Inflammatory macrophage (primary cell): ENCODE measurements at places on chromosomes 5 and 9.

GRCh38 chr5:501831-502184 is 22.4 kb downstream of the SLC9A3 start:
- DNase-seq, result no peak

DNA sequence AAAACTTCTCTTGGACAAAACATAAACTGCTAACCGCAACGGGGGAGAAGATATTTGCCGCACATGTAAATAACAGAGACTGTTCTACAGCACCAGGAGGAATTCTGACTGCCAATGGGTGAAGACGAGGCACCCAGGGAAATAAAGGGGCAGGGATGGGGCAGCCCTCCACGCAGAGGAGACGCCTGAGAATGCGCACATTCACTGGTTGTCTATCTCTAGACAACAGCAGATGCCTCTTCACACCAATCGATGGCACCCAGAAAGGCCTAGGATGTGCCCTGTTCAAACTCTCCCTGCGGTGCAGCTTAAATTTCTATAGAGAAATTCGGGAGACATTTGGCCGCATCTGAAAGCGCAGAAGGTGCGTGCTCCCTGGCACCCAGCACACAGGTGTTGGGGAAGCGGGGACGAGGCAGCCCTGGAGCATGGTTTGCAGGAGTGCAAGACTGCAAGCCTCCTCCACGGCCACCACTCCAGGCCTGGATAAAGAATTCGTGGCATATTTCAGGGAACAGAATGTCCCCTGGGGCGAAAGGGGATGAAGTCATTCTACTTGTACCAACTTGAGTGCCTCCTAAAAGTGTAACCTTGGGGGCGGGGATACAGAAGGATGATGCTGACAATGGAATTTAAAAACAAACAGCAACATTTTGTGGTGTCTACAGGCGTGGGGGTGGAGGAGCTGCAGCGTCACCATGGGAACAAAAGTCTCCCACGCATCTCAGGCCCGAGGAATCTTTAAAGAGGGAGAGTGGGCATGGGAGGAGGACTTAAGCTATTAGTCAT is 6.3 kb upstream of the IRX2 start:
- DNase-seq, result peak; percentile 17

DNA sequence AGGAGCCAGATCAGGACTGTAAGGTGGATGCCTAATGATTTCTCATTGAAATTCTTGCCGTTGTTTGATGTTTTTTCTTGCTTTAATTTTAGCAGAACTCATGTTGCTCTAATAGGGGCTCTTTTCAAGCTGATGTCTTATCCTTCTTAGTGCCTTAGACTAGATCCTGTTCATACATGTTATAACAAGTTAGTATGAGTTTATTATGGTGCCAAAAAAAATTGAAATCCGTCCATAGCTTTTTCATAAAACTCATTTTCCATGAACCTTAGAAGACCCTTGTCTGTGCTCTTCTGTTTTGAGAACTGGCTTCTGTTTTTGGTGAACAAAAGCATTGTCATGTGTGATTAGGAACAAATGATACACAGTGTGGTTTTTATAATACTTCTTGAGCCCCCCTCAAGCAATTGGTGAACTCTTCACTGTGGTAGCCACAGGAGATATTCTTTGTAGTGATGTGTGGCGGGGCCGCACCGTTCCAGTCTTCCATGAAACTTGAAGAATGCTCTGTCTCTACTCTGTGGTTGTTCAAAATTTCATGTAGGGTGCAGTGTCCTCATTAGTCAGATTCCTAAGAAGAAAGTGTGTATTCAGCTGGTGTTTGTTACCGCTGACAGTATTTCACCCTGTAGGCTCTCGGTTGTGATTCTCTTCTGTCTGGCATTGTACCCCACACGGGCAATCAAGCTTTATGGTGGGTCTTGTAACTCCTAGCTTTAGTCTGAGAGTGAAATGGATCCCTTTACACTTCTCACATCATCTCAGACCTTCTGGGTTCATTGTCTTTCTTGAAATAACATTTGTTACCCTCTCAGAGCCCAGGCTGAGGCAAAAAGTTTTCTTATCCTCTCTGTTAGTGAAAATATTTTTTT is 10.7 kb downstream of the OTULIN start:
- no peak for DNase-seq

GRCh38 chr9:136688274-136689107 is 1.2 kb upstream of the AGPAT2 start:
- no peak for DNase-seq
